ENCODE measurements at places on chromosomes 7 and 10.

- DNase-seq: peak; percentile 7
These were observed 1000.7 kb upstream of the LRRN3 start for GRCh38 chr7:110090110-110090820.

- DNase-seq: no peak
These were observed 6.0 kb downstream of the GPR158 start for GRCh38 chr10:25180801-25181200.

DNA sequence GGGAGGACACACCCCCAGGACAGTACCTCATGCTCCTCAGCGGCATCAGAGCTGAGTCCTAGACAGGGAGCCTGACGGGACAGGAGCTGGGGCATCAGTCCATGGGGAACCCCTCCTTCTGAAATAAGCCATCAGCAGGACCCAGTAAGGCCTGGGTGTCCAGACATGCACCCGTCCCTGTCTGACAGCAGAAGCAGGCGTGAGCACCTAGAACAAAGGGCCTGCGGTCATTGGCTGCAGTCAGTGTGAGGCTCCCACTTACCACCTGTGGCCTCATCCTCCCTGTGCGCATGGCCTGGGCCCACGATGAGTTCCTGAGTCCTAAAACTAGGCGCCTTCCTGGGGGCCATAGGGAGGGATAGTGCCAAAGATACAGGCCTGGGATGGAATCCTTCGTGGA, 484.7 kb downstream of the PTPRN2 start:
- DNase-seq: no peak

- no peak for DNase-seq
These were observed 39.5 kb downstream of the LRMDA start for GRCh38 chr10:75470901-75471300.

DNA sequence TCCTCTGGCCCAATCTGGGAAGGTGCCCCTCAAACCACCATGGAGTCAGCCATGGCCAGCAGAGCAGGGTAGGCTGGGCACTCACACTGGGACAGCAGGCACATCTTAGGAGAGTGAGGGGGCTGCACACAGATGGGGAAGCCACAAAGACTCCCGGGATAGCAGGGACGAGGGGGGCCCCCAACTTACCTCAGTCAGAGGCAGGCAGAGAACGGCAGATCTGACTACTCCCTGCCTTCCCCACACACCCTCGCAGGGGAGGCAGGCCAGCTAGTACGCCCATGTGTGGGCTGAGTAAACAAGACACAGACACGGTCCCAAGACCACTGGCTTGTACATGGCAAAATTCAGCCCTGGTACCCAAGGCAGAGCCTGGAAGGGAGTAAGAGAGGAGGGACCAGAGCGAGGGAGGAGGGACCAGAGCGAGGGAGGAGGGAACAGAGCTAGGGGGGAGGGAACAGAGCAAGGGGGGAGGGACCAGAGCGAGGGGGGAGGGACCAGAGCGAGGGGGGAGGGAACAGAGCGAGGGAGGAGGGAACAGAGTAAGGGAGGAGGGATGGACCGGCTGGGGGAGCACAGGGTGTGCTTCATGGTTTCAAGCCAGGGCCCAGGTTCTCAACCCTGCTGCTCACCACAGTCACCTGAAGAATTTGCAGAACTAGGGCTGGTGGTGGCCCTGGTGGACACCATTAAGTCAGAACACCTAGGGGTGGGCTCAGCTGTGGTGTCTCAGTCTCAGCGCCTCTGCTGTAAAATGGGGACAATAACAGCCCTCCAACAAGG, 73.8 kb downstream of the RGS10 start:
- no peak for DNase-seq
